ENCODE measurements at places on chromosomes 16 and 17. TPM values are rescaled to one million over a fixed set of nuclear protein-coding genes. Genes with fewer than 3 reads are reported as not detected.

DNA sequence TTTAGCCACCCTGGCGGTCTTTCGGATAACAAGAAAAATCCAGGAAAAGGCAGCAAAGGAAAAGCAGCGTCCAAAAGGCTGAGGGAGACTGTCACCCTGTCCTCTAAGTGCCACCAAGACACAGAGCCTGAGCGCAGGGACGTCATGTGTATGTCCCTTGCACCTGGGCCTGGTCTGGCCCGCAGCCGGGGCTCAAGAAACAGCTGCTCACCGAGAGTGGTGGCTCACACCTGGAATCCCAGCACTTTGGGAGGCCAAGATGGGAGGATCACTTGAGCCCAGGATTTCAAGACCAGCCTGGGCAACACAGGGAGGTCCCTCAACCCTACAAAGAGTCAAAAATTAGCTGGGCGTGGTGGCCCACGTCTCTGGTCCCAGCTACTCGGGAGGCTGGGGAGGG, 9.2 kb upstream of the MEAK7 start:
- no peak for DNase-seq

The FNDC8 gene
- not detected for total RNA-seq

- DNase-seq, result peak; percentile 58
Observed at GRCh38 chr16:86635176-86635876, 57.0 kb downstream of the FOXL1 start.

DNA sequence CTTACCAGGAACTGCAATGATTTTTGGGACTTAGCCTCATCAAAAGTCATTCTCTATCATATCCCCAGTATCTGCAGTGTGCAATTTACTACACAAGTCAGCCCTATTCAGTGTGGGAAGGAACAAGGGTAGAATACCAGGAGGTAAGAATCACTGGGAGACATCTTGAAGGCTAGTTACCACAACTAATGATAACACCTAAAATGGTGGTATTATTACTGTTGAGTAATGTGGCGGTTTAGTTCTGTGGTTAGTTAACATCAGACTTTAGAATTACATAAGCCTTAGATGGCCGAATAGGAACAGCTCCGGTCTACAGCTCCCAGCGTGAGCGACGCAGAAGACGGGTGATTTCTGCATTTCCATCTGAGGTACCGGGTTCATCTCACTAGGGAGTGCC, 567.9 kb upstream of the CDH11 start:
- no peak for DNase-seq

GRCh38 chr16:59060207-59060606, 326.1 kb upstream of the GOT2 start:
- DNase-seq, result no peak

The SCN4A gene
- total RNA-seq, result 5.8 TPM

DNA sequence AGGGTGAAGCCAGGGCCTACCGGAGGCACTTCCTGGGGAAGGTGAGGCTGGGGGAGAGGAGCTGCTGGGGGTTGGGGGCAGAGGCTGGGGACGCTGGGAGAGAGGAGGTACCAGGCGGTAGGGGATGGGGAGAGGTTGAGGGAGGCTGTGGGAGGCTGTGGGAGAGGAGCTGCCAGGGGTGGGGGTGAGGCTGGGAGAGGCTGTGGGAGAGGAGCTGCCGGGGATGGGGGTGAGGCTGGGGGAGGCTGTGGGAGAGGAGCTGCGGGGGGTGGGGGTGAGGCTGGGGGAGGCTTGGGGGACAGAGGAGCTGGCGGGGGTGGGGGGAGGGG, 99.4 kb downstream of the OR1D5 start:
- DNase-seq, result no peak

GRCh38 chr16:48310908-48311641, 63.7 kb upstream of the ABCC11 start:
- DNase-seq, result no peak

The IGF2BP1 gene
- total RNA-seq, result not detected

The CTF1 gene
- total RNA-seq, result 9.6 TPM

DNA sequence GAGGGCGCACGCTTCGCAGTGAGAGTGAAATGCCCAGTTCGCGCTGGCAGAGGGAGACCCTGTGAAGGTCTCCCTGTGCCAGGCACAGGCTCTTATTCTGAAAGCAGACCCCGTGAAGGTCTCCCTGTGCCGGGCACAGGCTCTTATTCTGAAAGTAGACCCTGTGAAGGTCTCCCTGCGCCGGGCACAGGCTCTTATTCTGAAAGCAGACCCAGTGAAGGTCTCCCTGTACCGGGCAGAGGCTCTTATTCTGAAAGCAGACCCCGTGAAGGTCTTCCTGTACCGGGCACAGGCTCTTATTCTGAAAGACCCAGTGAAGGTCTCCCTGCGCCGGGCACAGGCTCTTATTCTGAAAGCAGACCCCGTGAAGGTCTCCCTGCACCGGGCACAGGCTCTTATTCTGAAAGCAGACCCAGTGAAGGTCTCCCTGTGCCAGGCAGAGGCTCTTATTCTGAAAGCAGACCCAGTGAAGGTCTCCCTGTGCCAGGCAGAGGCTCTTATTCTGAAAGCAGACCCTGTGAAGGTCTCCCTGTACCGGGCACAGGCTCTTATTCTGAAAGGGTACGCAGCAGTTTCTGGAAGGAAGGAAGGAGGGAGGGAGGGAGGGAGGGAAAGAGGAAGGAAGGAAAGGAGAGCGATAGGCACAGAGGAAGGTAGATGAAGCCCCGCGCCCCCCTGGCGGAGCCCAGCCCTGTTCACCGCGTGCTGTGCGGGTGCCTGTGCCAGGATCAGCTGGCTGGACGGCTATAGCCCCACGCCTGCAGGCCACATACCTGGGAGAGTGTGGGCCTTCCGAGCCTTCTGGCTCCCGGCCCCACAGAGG, 55.3 kb downstream of the WDR45B start:
- DNase-seq, result peak; percentile 73

DNA sequence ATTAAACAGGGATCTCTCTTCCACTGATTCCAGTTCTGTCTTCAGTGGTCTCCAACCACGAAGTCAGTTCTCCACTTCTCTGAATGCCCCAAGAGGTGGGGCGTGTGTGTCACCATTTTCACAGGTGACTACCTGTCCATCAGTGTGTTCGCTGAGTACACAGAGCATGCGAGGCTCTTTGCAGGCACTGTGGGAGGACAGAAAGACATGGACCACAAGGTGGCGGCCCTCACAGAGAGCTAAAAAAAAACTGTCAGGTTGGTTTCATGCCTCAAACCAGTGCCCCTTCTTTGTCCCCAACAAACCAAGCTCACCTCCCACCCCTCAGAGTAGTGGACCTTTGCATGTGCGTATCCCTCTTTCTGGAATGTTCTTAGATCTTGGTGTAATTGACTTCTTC, 13.8 kb downstream of the EMP2 start:
- peak; percentile 4 for DNase-seq

DNA sequence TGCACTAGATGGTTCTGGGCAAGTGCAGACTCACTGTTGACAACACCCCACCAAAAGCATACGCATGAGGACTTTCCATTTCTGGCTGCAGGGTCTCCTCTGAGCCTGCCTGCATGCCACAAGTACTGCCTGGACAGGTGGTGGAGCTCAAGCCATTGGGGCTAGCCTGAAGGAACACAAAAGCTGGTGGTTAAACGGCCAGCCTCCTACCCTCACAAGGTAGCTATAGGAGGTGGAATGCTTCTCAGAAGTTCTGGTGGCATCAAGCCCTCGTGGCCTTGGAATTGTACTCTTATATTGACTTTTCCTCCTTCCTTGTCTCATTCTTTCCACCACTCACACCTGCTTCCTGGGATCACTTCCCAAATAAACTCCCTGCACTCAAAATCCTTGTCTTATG, 56.6 kb upstream of the BCAR1 start:
- DNase-seq, result no peak

The ERN2 gene
- not detected for total RNA-seq

GRCh38 chr17:33603789-33604188, 310.7 kb upstream of the ASIC2 start:
- DNase-seq, result no peak

- DNase-seq, result no peak
Observed at GRCh38 chr17:50659179-50659578, 24.5 kb downstream of the ABCC3 start.

- DNase-seq, result no peak
Observed at GRCh38 chr16:62445909-62446308, 409.7 kb upstream of the CDH8 start.

DNA sequence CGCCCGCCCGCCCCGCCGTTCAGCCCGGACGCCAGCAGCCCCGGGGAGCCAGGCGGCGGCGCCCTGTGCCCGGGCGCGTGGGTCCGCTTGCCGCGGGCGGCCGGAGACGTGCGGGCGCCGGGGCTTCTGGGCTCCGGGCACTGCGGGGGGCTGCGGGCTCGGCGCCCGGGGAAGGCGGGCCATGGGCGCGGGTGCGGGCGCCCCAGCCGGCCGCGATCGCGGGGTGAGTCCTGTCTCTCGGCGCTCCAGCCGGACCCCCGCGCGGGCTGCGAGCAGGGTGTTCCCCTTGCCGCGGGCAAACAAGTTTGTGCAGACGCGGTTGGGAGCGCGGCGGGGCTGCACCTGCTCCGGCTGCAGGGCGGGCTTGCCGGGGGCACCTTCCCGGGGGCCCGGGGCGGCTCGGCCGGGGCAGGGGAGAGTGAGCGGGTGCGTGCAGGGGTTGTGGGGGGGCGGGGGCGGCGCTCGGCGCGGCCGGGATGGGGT, 292 bp downstream of the WSCD1 start:
- peak; percentile 53 for DNase-seq

DNA sequence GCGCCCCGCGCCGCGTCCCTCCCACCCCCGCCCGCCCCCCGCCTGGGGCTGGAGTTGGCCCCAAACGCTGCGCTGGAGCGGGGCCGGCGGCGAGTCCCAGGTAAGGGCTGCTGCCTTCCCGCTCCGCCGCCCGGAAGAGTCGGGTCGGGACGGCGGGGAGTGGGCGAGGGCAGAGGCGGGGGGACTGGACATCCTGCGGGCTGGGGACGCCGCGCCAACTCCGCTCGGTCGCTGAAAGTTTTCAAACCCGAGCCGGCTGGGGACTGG, 469 bp downstream of the GPRC5C start:
- DNase-seq, result no peak

GRCh38 chr17:82503728-82504308, 15.7 kb upstream of the FOXK2 start:
- no peak for DNase-seq

- DNase-seq, result no peak
Observed at GRCh38 chr17:80899402-80900268, 92.0 kb upstream of the CHMP6 start.

GRCh38 chr17:50180620-50181019, 14.8 kb downstream of the SGCA start:
- peak; percentile 63 for DNase-seq
